ENCODE measurements at places on chromosomes 3 and 15.
A peak's percentile ranks its signal among the peaks of the same experiment; 100 is the strongest.

DNA sequence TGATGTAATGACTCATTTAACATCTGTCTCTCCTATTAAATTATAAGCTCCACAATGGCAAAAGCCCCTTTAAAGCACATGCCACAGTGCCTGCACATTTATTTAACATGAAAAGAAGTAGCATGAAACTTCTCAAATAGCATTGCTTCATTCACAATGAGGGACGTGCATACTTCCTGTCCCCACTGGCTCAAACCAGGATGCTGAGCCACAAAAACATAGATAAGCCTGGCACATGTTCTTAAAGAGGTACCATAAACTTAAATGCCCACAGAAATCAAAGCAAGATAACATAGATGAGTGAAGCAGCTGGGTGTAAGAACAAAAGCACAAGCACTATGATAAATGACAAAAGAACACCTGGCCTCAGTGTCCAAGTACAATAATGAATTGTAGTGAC lies 3.8 kb downstream of the TP53BP1 start:
- no peak overlapping the region for H3K4me3 ChIP-seq
- no peaks in the 10 kb centered on the region for H3K4me1 ChIP-seq
- H3K36me3 ChIP-seq, result peaks cover 21% of the 10 kb centered on the region
- DNase-seq, result no peak
- no peaks in the 10 kb centered on the region for H3K27me3 ChIP-seq

DNA sequence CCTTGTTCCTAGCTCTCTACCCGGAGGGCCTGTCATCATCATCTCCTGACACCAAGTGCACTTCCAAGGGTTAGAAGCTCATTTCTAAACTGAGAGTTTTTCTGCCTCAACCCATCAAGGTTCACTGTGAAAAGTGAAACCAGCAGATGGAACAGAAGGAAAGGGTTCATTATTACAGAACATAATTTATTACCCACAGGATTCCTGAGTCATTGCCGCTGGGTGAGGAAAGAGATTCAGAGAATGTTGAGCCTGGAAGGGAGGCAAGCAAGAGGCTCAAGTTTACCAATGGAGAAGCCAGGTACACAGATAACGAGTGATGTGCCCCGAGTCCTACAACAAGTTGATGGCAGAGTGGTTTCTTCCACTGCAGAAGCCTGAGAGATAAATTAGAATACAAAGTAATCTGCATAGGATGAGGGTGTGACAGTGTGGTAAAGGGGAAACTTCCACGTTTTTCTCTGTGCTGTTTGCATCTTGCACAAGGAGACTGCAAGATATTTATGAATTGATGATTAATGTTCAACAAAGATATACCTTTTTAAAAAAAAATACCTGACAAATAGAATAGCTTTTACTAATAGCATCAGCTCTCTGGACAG lies 80.5 kb upstream of the SETMAR start:
- no peak overlapping the region for H3K27ac ChIP-seq
- H3K4me1 ChIP-seq, result no peaks in the 10 kb centered on the region

DNA sequence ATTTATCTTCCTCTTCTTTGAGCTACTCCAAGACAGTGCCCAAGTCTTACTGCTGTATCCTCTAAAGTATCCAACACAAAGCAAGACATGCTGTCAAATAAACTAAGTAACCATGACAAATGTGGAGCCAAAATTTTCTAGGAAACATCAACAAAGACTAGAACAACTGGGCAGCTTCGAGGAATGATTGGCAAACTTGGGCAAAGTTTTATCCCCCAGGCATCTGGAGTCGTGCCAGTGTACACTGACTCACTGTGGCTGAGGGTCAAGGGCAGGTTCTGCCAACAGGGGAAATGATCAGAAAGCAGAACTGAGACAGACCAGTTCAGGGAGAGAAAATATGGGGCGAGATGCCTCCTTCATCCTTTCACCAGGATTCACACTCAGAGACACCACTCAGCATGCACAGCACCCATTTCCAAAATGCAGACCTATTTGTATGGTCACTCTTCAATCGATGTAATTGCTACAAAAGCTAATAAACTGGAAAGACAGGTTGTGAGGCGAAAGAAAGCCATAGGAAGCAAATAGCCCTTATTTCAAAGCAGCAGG lies 65.8 kb downstream of the MB21D2 start:
- H3K27me3 ChIP-seq, result no peaks in the 10 kb centered on the region
- H3K4me3 ChIP-seq, result no peak overlapping the region
- no peaks in the 10 kb centered on the region for H3K36me3 ChIP-seq
- H3K27ac ChIP-seq, result no peak overlapping the region
- DNase-seq, result peak; percentile 15
- no peaks in the 10 kb centered on the region for H3K4me1 ChIP-seq

- no peak overlapping the region for H3K4me3 ChIP-seq
- H3K36me3 ChIP-seq, result peaks cover 5% of the 10 kb centered on the region
- H3K27ac ChIP-seq, result peak overlapping the region; percentile 19
- peaks cover 5% of the 10 kb centered on the region for H3K4me1 ChIP-seq
- no peak for DNase-seq
These were observed 6.3 kb downstream of the CCPG1 start for GRCh38 chr15:55401786-55402246.

DNA sequence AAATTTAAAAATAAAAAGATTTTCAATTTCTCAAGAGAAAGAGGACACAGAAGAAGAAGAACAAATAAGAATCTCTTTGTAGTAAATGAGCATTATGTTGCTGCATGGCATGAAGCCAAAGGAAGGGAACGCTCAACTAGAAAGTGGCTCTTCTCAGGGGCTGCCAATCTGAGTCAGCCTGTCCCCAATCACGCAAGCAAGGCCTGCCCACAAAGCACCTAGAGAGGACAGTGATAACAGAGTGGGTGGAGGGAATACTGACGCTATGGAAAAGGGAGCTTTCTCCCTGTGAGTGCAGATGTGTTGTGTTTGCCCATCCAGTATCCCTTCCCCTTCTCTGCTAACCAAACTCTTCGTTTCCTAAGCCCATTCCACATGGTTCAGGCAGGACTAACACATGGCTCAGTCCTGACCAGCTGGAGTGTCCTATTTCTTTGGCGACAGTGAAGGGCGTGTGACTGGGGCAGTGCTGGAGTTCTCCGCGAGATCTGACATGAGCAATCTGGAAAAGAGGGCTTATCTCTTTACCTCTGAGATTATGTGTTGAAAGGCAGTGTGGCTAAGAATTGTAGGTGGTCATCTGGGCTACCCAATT lies 14.2 kb downstream of the FBN1 start:
- no peaks in the 10 kb centered on the region for H3K27me3 ChIP-seq
- H3K4me1 ChIP-seq, result peaks cover 39% of the 10 kb centered on the region
- no peaks in the 10 kb centered on the region for H3K36me3 ChIP-seq

DNA sequence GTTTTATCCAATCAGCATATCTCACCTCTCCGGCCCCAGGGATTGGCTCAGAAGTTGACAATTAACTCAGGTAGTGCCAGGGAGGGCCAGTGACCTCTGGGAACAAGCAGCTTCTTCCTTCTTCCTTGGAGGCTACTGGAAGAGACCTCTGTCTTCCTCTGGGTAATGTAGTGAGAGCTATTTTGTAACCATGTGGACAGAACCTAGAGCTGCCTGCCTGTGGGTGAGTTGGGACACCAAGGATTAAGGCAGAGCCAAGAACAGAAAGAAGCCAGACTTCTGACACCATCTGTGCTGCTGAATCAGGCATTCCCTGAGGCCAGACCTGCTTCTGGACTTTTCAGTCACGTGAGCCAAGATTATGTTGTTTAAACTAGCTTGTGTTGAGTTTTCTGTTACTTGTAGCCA lies 5.9 kb upstream of the NDUFAF1 start:
- H3K4me3 ChIP-seq, result no peak overlapping the region
- H3K4me1 ChIP-seq, result no peaks in the 10 kb centered on the region
- no peaks in the 10 kb centered on the region for H3K27me3 ChIP-seq
- no peak overlapping the region for H3K27ac ChIP-seq

DNA sequence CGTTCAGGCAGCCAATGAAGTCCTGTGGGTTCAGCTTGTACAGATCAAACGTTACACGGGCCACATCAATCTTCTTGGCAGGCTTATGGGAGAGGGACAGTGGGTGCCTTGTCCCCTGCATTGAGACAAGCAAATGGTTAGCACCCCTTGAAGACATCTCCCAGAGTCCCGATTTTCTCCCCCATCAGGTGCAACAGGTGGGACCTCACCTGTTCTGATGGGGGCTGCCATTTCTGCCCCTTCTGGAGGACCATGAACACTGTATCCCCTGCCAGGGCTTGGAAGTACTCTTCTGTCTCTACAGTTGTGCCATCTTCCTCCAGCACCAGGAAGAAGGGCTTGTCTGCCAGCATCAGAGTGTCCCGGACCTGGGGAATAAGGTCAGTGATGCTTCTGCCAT lies 10.1 kb downstream of the CIDEC start:
- no peak overlapping the region for H3K4me3 ChIP-seq
- H3K4me1 ChIP-seq, result no peaks in the 10 kb centered on the region
- no peaks in the 10 kb centered on the region for H3K36me3 ChIP-seq
- no peaks in the 10 kb centered on the region for H3K27me3 ChIP-seq
- no peak overlapping the region for H3K27ac ChIP-seq

- H3K36me3 ChIP-seq, result no peaks in the 10 kb centered on the region
- H3K4me3 ChIP-seq, result no peak overlapping the region
- H3K27me3 ChIP-seq, result no peaks in the 10 kb centered on the region
These were observed 18.2 kb downstream of the DNAJB8 start for GRCh38 chr3:128448491-128448890.

GRCh38 chr3:13484851-13485590 lies 4.9 kb downstream of the HDAC11 start:
- H3K36me3 ChIP-seq, result no peaks in the 10 kb centered on the region
- peaks cover 3% of the 10 kb centered on the region for H3K4me1 ChIP-seq
- no peak for DNase-seq

GRCh38 chr3:127755305-127755681 lies 67.0 kb downstream of the MGLL start:
- no peaks in the 10 kb centered on the region for H3K27me3 ChIP-seq
- H3K4me3 ChIP-seq, result no peak overlapping the region
- no peaks in the 10 kb centered on the region for H3K36me3 ChIP-seq
